ENCODE measurements at places on chromosomes 7 and 10. TPM values are rescaled to one million over a fixed set of nuclear protein-coding genes. Genes with fewer than 3 reads are reported as not detected.

TUBAL3 gene
- total RNA-seq, result 0.14 TPM

WDFY4 gene
- total RNA-seq, result 0.05 TPM

HNRNPH3 gene
- total RNA-seq, result 206 TPM

SYT15 gene
- 1.3 TPM for total RNA-seq

CTNNA3 gene
- total RNA-seq, result not detected

PAPSS2 gene
- 0.07 TPM for total RNA-seq

DNA sequence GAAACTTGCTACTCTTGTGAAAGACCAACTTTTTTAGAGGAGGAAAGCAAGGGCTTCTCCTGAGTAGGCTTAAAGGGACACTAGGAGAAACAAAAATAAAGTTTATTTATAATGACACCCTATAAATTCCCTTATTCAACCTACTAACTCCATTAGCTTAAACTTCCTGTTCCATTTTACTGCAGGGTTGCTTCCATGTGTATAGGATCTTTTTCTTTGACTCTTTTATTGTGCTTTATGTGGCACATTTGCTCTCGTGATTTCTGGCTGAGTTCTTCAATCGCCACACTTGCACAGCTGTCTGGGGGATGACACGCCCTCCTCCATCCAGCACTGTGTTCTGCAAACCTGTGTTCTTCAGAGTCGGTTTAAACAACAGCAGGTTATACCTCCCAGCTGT, 225.7 kb upstream of the NPVF start:
- peak; percentile 11 for DNase-seq

- DNase-seq, result no peak
Observed at GRCh38 chr10:125011926-125012705, 70.2 kb downstream of the ZRANB1 start.

- DNase-seq, result no peak
Observed at GRCh38 chr7:99782012-99782953, 1.7 kb downstream of the CYP3A4 start.

- DNase-seq, result no peak
Observed at GRCh38 chr7:140213684-140214074, 36.9 kb upstream of the KDM7A start.

DNA sequence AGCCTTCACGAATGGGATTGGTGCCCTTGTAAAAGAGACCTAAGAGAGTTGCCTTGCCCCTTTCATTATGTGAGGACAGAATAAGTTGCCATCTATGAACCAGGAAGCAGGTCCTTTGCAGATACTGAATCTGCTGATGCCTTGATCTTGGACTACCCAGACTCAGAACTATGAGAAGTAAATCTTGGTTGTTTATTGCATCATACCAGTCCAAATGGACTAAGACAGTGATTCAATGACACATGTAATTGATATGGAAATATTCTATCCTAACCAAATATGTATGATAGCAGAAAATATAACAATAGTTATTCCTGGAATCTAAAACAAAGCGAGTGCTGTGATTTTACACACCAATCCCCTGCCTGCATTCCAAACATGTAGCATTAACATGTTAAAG, 17.0 kb upstream of the LYZL1 start:
- DNase-seq, result no peak

DNA sequence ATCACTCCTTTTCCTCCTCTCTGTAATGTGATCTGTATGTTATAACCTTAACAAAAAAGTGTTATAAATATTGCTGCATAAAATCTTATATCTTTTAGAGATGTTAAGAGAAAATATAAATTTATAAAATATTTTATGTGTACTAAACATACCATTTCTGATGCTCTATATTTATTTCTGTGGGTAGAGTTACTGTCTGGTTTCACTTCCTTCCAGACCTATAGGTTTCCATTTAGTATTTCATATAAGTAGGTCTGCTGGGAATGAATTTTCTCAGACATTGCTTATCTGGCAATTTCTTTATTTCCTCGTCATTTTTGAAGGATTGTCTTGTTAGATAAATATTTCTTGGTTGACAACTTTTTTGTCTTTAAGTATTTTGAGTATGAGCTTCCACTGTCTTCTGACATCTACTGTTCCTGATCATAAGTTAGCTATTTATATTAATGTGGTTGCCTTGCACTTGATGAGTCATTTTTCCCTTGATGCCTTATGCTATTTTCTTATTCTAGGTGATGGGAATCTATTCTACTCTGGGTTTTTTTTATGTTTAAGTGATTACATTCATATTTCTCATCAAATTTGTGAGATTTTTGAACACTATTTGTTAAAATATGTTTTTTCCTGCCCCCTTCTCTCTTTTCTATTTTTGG, 11.2 kb upstream of the THSD7A start:
- no peak for DNase-seq

DNA sequence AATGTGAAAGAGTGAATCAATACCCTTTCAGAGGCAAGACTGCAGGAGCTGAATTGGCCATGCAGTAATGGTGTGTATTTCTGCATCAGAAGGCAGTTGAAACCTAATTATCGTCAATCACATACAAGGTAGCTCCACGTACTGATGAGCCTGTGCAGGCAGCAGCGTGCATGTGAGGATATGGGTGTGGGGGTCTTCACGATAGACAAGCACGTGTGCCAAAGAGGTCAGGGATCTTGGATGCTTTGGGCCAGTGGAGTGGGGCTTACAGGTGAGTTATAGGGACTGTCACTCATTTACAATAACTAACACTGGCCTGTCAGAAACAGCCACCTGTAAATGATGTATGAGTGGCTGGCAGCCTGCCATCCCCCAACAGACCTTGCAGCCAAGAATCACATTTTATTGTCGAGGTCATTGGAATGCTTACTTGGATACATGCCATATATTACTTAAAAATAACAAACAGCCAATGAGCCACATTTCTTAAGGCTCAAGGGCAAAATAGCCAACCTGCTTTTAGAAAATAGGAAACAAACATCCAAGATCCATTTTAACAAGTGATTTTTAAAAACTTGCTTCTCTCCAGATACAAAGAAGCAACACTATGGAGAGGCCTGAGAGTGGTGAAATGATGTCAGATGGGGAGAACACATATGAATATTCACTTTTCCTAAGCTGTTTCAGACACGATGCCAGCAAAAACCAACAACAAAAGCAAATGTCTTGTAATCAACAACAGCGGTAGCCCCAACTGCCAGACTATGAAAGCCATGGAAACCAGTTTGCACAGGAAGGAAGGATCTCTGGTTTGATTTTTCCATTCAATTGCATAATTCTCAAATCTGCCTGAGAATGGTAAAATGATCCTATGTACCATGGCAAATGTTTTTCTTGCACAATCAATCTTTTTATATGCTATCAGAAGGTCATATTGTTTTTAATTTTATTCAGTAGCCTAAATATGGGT, 210.7 kb downstream of the SKAP2 start:
- DNase-seq, result no peak

GRCh38 chr10:60732198-60732806, 46.0 kb upstream of the CDK1 start:
- DNase-seq, result peak; percentile 81

DNA sequence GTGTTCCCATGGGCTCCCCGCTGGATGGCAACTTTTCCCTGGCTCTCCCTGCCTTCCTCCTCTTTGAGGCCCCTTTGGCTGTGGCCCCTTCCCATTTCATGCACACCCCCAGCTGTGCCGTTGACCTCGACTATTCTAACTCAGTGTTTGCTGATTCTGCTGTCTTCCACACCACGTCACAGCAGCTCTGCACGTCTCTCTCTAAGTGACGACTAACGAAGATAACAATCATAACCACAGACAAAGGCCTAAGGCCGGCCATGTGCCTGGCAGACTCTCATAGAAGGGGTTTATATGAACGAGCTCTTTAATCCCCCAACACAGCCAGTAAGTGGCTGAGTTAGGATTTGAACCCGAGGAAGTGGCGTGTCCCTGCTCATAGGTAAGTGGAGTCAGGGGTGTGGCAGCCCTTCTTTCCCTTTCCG, 151.5 kb upstream of the SHH start:
- no peak for DNase-seq

GRCh38 chr10:13684252-13684791, 97.6 kb downstream of the PRPF18 start:
- DNase-seq, result no peak

DNA sequence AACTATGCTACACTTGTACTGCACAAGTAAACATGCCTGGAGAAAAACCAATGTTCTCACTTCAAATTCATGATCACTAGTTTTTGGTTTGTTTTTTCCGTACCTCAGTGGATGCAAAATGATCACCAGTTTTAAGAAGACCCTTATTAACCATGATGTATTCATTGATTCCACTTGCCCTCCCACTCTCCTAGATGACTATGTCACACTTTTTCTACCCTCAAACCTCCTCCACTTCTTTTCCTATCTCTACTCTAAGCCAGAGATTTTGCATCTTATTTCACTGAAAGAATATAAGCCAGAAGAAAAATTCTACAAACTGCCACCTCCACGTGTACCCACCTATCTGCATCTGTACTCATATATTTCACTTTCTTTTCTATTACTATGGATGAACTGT, 186.2 kb upstream of the NAMPT start:
- DNase-seq, result no peak

- DNase-seq, result no peak
Observed at GRCh38 chr10:129932751-129933433, 31.2 kb downstream of the EBF3 start.
